Right atrium auricular region (tissue), 2 donors: ENCODE measurements at places on chromosomes 5 and 9.

GRCh38 chr5:139052975-139053374 lies 145.2 kb downstream of the SIL1 start:
- no peak for DNase-seq

GRCh38 chr5:108141676-108142075 lies 240.2 kb downstream of the FBXL17 start:
- DNase-seq: no peak

DNA sequence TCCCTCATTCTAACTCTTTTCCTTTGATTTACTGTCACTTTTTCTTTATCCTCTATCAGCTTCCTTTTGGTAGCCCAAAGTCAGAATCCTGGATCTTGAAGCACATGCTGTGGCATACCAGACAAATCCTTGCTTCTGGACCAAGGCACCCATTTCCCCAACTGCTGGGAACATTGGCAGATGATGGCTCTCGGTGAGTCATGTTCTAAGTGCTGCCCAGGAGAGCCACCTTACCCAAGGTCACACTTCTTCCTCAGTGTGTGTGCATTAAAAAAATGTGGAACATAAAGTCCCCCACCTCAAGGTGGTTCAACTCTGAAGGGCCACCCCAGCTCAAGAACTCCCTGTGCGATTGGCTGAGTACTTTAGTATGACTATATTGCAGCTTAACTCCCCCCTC lies 141.4 kb upstream of the PUM3 start:
- no peak for DNase-seq

DNA sequence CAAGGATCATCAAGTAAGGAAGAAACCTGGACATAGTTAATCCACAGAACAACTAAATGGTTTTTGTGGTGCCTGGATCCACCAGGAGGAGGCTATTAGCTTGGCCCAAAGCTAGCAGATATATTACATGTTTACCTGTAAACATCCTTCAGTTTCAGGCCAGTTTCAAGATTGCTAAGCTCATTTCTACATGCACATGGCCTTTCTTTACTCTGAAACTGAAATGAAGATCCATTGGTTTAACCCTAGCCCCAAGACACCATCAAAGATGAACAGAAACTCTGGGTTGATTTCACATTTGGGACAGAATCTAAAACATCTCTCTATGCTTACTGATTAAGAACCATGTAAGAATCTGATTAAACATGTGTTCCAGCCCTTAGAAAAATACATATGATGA lies 611.8 kb downstream of the TLE1 start:
- no peak for DNase-seq

GRCh38 chr5:111311666-111312065 lies 87.5 kb downstream of the CAMK4 start:
- DNase-seq: no peak

DNA sequence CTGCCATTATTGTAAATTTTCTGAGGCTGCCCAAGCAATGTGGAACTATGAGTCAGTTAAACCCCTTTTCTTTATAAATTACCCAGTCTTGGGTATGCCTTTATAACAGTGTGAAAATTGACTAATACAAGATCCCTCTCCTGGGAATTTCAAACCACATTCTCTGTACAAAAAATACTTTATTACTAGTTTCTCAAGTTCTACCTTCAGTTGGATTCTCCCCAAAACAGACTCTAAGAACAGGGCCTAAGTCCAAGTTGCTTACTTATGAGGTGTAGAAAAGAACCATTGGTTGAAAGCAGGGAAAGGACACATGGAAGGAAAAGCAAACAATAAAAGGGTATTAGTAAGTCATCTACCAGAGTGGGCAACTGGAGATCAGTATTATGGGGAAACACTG lies 343.2 kb downstream of the TMEM232 start:
- DNase-seq: no peak

DNA sequence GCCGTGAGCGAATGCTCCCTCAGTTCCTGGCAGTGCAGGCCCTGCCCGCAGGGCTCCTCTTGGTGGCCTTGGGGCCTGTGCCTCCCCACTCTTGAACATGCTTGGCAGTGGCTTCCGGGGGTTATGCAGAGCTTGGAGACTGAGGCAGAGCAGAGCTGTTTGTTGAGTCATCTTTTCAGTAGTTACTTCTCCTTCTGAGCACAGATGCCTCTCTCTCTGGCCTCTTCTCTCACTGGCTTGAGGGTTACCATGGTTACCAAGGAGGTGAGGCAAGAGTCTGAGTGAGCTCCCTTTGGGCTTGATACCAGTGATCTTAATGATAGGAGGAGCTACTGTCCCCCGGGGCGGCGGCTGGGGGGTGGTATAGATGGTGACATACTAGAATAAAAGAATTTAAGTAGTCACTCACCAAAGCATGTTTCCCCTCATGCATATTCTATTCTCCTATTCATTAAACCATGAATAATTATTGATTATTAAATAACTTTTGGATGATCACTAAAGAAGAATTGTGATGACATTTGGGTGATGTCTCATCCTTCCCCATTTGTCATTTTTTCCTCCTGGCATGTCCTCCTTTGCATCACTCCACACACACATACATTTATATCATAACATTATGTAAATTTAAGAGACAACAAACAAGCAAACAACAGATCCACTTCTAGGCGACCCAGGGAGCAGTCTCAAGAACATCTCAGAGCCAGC lies 111.1 kb downstream of the ARHGAP26 start:
- no peak for DNase-seq

GRCh38 chr5:179122411-179123108 lies 62.4 kb downstream of the ZNF354C start:
- peak; percentile 43 for DNase-seq

DNA sequence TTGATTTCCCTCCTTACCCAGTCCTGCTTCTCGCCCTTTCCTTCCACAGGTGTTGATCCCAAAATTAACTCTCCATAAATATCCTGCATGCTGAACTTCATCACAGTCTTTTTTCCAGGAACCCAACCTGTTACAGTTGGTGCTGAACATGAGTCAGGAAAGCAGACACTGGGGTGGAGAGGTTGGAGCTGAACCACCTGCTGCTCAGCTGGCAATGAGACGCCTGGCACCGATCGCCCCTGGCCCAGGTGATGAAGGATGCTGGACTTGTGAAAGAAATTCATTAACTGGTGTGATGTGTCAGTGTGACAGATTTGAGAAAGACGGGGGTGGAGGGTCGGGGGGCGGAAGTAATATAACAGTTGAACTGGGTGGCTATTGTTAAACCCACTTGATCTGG lies 30.6 kb downstream of the CPLX2 start:
- no peak for DNase-seq

- no peak for DNase-seq
These were observed 22.0 kb upstream of the MAPK9 start for GRCh38 chr5:180313677-180314505.

DNA sequence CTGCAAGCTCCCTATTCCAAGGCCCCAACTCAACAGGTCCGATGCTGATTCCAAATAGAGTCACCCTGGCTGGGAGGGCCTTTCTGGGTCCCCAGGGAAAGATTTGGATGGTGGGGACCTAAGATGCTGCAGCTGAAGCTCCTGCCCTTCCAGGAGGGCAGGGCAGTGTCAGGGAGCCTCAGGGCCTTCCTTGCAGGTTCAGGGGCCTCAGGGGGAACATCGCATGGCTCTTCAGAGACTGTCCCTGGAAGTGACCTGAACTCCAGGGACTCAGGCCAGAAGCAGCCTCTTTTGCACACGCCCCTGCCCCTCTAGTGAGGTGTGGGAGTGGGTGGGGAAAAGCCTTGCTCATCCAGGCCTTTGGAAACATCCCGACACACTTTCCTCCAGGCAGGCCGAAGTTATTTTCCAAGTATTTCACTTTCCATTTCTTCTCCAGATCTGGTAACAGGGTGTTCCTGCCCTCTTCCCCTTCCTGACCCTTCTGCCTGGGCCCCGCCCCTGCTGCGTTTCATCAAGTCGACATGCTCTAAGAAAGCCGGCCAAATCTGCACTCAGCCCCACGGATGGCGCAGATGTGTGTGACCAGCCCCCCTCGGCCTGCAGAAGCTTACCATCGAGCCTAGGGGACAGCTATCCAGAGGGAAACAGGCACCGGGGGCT lies 159.5 kb downstream of the FGF18 start:
- DNase-seq: peak; percentile 85

DNA sequence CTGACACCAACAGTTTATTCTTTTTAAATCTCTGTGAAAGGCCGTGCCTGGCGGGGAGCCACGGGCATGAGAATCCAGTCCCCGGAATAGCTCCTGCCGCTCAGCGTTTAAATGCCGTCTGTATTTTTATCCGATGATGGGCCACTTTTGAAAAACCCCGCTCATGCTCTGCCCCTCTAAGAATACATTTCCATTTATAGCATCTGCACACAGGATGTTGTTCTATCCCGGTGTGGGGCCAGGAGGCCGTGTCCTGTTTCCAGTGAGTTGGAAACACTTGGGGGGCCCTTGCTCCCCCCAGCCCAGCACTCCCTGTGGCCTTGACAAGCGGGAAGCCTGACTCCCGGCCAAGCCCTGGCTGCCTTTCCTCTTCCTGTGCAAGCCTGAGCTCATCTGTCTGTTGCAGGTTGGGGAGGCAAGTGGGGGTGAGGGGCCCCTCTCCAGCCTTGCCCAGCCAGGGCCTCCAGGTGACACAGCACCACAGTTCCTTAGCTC lies 39.0 kb downstream of the ERGIC1 start:
- DNase-seq: peak; percentile 90

GRCh38 chr5:158876263-158876942 lies 223.3 kb downstream of the EBF1 start:
- no peak for DNase-seq

DNA sequence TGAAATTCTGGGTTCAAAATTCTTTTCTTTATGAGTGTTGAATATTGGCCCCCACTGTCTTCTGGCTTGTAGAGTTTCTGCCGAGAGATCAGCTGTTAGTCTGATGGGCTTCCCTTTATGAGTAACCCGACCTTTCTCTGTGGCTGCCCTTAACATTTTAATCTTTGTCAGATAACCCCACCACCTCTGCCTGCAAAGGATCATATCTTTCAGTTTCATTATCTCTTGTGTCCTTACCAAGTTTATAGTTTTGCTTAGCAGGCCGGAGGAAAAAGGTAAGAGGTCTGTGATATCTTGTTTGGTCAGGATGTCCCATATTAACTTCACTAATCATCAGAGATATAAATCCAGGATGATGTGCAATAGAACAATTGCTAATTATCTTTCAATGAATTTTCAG lies 970.2 kb upstream of the TYRP1 start:
- DNase-seq: no peak

- DNase-seq: no peak
These were observed 265.4 kb downstream of the DTWD2 start for GRCh38 chr5:118723021-118723338.

- DNase-seq: no peak
These were observed 35.5 kb upstream of the ISL1 start for GRCh38 chr5:51347704-51348103.

DNA sequence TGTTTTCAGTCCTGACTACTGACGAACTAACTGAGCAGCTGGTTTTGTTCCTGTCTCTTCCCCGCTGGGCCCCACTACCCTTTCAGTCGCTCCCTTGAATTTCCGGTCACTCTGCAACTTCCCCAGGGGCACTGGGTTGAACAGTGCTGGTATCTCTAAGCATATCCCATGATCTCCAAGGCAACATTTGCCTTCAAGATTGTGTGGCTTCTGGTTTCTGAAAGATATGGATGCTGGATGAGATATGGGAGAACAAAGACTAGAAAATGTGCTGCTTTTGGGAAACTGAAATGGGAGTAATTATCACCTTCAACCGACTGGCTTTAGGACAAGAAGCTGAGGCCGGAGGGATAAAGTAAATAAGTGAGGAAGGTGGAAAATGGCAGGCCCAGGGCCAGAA lies 258.2 kb upstream of the PIK3R1 start:
- DNase-seq: no peak

GRCh38 chr9:106886111-106887046 lies 23.4 kb downstream of the ZNF462 start:
- DNase-seq: no peak

DNA sequence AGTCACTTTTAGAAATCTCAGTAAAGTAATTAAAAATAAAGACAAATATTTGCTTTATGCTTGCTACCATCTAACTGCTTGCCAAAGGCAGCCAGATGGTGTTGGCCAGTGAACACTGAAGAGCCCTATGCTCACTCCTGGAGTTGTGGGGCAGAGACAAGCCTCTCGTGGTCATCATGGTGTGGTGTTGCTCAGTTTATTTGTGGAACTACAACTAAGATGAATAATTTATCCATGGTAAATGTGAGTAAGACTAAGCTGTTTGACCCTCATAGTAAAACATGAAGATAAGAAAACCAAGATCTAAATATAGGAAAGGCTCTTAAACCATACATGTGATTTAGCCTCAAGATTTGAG lies 100.7 kb downstream of the PDE8B start:
- no peak for DNase-seq

DNA sequence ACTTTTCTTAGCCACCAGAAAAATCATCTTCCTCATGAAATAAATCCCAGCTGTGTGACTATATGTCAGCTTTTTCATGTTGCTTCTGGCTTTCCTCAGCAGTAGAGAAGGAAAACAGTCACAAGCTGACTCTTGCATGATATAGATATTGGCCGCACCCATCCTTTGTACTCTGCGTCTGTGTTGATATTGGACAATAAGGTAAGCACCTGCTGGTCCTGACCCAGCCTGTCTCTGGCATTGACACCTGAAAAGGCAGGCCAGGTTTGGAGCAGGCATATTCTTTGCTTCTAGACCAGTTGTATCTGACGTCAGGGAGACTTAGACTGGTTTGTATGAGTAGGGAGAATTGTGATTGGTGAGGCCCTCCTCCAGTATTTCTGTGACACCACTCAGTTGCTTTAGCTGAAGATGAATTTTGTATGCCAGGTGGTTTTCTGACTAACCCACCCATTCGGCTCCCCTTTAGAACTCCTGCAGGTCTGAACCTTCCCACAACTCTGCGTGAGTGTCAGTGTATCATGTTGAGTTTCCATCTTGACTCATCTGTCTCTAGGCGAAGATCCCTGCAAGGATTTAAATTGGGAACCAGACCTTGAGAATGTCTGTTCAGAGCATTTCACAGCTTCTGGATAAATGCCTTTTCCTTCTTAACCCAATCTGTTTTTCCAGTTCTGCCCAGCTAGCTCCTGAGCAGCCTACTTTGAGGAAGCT lies 151.2 kb upstream of the RUSC2 start:
- no peak for DNase-seq

DNA sequence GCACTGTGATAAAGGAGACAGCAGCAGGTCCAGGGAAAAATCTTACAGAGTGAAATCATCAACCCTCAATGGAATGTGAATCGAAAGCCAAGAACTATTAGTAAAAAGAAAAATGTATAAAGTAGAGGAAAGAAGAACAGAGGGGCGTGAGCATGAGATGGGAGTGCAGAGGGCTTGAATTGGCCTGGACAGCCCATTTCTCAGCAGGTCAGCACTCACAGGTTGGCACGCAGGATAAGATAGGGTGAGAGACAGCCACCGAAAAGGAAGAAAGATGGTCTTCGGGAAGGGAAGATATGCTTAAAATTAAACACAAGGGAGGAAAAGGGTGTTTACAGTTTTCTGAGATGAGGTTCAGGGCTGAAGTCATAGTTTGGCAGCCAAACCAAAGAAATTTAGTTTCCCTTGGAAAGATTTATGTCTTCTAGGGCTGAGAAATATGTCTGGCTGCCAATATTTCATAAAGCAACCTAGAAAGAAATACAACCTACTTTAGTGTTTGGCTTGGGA lies 524.7 kb downstream of the SPATA31D1 start:
- DNase-seq: no peak
